Activated CD4-positive, alpha-beta T cell treated with anti-CD3 and anti-CD28 coated beads, Interleukin-10, Interleukin-2, amounts not matched to agents 100 ng/mL and 50 ng/mL, durations not matched to agents 16 hours and 8 hours (primary cell): ENCODE measurements at places on chromosomes 7 and 10.

DNA sequence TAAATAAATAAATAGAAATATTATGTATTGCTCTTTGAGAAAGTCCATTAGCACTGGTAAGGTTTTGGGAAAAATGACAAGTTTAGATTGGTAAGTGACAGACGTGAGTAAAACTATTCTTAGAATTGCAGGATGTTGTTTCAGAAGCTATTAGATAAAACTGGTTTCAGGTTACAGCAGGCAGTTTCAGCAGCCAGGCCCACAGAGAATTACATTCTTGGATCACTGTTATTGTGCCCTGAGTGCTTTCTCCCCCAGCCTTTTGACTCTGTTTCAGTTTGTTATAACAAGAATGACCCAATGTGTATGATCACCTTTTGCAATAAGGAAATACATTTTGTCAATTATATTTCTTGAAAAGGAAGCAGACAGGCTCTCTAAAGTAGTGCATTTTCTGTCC is 86.5 kb downstream of the DKK1 start:
- DNase-seq, result no peak

DNA sequence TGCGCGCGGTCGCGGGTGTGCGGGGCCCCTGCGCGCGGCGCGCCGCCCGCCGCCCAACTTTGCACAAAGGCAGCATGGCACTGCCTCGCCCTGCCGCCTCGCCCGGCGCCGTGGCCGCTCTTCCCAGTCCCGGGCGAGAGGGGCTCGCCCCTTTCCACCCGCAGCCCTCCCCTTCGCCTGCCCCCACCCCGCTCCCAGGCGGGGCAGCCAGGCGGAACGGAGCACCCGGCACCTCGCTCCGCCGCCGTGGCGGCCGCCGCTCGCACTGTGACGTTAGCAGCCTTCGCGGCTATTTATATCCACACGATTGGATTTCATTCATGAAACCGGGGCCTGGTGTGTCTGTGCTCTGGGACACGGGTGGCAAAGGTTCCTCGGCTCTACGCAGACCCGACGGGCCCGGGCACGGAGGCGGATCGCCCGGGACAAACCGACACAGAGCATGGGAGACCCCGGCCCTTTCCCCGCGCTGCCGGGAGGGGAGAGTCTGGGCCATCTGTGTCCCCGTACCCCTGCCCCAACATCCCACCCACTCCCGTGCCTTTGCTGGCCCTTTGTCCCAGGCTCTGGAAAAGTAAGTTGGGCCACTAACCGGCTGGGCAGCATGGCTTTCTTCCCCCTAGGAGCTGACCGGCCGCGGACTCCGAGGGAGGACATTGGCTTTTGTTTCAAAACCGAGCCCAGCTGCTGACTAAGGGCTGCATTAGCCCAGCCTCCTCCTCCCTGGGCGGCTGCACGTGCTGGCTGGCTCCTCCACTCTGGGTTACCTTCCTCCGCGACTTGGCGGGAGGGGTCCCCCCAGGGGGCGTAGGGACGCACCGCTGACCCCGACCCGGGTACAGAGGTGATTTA is at the start of gene RHOBTB1:
Gene RHOBTB1 (minus strand): TSS at position 128 of the 852 bp plus-strand sequence. CDS start 32,643 bp downstream, outside the sequence.
- DNase-seq, result peak; percentile 29

DNA sequence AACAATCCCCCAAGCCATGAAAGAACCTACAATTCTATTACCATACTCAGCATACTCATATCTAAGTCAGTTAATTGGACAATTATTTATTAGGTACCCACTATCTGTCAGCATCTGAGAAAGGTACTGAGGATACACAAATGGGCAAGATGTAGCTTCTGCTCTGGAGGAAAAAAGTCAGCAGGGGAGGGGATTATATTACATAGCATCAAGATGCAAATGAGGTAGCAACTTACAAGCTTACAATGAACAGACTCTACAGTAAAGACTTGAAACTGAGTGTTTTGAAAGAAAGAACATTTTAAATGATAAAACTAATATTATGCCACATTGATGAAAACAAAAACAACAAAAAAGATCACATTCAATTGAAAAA is 10.8 kb upstream of the CUBN start:
- no peak for DNase-seq

- DNase-seq, result no peak
Observed at GRCh38 chr7:74187915-74188675, 13.9 kb downstream of the EIF4H start.

GRCh38 chr10:30583778-30584415 is 45.7 kb downstream of the LYZL2 start:
- peak; percentile 29 for DNase-seq
